ENCODE measurements at places on chromosomes 13 and 19.
A peak's percentile ranks its signal among the peaks of the same experiment; 100 is the strongest.

- no peak for DNase-seq
These were observed 3.1 kb upstream of the TSHZ3 start for GRCh38 chr19:31352296-31352781.

GRCh38 chr13:27022571-27023311 lies 148.9 kb downstream of the USP12 start:
- no peak for DNase-seq

GRCh38 chr19:38729653-38730469 lies 14.4 kb downstream of the CAPN12 start:
- peak; percentile 60 for DNase-seq

GRCh38 chr19:28333909-28334308 lies 879.0 kb downstream of the UQCRFS1 start:
- no peak for DNase-seq

DNA sequence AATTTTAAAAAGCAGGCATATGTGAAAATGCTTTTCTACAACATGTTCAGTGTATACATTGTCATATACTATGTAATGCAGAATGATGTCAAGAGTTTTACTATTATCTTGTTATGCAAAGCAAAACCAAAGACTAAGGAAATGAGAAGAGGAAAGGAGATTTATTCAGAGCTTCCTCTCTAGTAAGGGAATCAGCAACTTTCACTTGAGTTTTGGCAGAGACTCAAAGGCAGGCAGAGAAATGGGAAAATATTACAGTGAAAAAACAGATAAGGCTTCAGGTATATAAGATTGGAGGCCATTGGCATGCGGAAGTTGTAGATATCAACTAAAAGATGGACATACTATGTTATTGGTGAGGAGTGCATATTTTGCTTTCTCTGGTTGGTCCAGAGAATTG lies 512.0 kb upstream of the PCDH20 start:
- DNase-seq, result no peak

DNA sequence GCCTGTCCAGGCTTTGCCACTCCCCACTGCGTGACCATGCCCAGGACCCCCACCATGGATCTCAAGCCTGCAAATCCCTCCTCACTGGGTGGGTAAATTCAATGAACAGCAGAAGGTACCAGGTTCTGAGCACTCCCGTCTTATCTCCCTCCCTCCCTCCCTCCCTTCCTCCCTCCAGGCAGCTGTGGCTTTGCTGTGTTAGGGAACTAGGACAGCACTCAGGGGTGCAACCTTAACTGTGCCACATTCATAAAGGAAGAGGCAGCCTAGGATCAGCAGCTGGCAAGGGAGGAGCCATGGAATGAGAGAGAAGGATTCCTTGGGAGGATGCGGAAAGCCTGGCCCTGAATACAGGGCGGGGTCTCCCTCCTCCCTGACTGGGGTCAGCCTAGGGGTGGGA lies 5.6 kb downstream of the CEACAM4 start:
- DNase-seq, result no peak

DNA sequence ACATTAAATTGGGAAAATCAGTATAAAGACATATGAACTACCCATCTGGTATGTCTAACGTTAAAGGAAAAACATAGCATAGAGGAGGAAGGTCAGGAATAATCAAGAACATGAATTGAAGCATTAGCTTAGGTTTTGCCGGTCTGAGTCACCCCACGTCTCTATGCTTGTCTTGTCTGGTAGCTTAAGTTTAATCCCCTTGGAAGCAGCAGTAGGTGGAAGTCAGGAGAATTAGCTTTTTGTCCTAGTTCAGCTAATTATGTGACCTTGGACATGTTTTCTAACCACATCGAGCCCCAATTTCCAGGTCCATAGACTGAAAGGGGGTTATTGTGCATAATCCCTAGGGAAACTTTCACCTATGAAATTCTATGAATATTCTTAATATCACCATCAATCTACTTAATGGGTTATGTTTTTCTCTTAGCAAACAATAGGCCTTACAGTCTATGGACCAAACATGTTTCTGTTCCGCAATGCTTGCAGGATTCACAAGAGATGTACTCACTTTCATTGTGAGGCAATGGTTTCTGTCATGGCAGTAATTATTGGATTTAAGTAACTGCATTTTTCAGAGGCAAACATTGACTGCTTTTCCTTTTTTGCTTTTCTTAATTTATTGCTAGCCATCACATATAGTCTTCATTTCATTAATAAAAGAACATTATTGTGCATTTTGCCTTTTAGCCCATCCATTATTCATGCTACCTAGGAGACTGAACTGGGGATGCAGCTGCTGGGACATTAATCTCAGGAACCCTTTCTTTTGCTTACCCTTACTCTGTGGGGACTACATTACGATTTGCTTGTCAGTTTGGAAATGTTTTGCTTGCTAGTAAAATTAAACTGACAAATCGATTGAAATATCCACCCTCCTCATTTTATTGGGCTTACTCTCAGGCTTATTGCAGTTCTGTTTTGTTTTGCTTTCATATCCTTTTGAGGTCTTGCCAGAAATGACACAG lies 304.8 kb upstream of the MAB21L1 start:
- no peak for DNase-seq

DNA sequence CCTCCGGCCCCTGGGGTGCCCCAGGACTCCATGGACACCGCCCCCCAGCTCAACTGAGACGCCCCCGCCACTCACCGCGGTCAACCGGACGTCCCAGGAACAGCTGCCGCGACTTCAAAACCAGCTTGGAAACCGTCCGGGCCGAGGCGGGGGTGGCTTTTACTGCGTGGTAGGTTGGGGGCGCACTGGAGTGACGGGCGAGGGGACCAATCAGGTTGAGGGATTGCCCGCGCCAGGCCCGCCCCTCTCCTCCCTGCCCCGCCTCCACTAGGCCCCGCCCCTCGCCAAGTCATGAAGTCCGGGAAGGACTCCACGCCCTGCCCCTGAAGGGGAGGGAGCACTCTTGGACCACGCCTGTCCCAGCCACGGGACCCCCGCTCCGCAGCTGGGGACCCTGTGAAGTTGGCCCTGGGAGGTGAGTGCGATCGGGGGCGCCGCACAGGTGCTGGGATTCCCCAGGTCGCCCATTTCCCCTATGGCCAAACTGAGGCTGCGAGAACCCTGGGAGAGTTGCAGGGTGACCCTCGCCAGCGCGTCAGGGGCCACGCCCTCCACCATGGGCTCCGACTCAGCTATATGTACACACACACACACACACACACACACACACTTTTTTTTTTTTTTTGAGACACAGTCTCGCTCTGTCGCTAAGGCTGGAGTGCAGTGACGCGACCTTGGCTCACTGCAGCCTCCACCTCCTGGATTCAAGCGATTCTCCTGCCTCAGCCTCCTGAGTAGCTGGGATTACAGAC lies at the start of gene PLIN3:
Gene PLIN3 (minus strand): TSS at position 134 of the 752 bp plus-strand sequence. CDS start 6,273 bp downstream, outside the sequence.
- peak; percentile 71 for DNase-seq

GRCh38 chr19:33508941-33509614 lies 12.5 kb downstream of the PEPD start:
- DNase-seq, result no peak

GRCh38 chr13:108326309-108326708 lies 56.8 kb downstream of the TNFSF13B start:
- no peak for DNase-seq

DNA sequence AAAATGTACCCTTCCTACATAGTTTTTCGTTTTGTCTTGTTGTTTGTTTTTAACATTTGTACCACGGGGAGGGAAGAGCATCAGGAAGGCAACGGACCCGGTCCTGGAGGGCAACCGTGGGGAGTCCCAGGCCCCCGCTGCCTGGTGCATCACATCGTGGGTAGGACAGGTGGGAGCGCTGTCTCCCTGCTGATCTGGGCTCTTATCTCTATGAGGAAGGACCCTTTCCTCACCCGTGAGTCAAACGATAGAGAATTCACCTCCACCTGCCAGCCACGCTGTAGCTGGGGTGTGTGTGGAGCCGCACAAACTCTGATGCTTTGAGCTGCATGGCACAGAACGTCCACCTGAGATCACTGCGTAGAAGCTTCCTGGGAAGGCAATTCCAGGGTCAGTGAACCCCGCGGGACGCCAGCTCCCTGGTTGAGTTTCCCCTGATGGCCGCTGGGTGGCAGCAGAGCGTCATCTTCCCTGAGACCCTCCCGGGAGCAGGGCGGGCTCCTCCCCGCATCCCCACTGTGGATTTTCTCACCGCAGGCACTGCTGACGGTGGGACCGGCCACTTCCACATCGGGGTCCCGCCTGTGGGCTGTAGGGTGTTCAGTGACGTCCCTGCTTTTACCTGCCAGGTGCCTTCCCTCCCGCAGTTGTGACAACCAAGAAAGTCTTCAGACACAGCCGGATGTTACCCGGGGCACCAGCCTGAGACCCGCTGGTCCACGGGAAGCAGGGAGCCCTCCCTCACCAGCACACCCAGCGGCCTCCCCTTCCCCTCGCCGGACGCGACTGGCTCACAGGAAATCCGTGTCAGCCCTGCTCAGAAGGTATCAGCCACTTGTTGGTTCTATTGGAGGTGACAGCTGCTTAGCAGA lies 54.7 kb downstream of the ZNF787 start:
- peak; percentile 15 for DNase-seq

GRCh38 chr13:74289861-74290773 lies 155.9 kb upstream of the KLF12 start:
- DNase-seq, result peak; percentile 14

DNA sequence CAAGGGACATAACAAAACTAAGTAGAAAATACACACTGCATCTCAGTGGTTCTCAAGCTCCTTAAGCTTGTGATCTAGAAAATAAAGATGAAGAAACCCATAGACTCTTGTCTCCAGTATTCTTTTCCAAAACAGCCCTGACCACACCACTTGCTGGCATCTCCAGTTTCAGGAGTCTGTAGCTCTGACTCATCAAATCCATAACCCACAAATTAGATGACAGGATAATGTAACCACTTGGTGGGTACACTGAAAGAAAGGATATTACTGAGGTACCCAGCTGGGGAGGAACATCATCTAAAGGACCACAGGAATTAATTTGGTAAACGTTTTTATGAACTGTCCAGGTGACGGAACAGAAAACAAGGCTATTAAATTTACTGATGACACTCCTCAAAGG lies 214.7 kb downstream of the VWA8 start:
- DNase-seq, result no peak

DNA sequence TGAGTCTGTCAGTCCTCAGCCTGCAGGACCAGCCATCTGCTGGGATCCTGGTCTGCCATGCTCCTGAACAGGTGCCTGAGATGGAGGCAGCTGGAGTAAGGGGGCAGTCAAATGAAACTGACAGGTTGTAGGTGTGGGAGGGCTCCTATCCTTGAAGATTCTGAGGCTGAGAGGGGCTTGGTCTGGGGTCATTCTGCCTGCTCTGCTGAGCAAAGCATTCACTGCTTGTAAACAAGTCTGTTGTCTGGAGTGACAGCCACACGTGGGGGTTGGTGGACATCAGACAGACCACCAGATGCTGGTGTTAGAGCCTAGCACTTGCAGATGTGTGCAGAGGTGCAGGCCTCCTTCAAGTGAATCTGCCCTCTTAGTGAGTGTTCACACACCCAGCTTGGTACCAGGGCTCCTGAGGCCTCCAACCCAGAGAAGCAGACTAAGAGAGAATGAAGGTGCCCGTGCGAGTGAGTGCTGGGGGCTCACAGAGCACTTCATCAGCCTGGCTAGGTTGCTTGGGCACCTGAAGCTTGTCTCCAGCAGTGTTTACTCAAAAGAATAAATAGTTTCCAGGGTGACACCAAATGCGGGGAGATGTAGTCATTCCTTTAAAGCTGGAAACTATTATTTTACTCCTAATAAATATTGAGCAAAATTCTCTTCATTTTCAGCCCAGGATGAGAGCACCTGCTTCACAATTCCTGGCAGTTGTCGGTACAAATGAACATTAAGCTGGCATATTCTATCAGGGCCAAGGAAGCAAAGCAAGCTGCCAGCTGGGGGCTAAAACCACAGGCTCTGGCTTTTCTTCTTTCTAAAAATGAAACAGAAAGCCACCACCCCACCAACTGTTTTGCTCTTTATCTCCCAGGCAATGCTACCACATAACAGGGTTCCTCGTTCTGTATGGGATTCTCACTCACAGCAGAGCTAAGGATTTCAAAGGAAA lies 82.3 kb downstream of the RNASEH2B start:
- no peak for DNase-seq

GRCh38 chr19:37572203-37572602 lies 22.4 kb downstream of the ZNF571 start:
- no peak for DNase-seq

DNA sequence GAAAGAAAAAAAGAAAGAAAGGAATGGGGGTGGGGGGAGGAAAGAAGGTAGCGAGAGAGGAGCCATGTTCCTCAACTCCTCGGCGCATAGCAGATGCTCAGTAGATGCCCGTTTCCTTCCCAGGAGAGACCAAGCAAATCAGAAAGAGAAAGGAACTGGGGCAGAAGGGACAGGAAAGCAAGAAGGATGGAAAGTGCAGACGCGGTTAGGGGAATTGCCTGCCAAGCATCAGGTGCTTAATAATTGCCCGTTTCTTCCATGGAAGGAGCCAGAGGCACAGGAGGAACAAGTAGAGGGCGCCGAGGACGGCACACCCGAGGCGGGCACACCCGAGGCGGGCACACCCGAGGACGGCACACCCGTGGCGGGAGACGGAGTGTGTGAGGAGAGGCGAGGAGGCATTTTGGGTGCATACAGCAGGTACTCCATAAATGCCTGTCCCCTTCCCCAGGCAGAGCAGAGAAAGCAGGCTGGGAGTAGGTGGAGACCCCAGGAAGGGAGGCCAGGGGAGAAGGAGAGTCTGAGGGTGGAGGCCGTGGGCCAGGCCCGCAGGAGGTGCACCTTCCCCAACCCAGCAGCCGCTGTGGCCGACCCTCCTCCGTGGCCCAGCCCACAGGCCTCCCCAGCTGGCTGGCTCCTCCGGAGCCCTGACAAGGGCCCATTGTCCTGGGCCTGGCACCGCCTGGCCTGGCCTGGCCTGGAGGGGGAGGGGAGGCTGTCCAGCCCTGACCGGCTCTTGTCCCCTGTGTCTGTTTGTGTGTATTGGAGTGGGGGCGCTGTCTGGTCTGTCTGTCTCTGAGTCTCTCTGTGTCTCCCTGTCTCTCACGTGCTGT lies 14.6 kb downstream of the JOSD2 start:
- no peak for DNase-seq

DNA sequence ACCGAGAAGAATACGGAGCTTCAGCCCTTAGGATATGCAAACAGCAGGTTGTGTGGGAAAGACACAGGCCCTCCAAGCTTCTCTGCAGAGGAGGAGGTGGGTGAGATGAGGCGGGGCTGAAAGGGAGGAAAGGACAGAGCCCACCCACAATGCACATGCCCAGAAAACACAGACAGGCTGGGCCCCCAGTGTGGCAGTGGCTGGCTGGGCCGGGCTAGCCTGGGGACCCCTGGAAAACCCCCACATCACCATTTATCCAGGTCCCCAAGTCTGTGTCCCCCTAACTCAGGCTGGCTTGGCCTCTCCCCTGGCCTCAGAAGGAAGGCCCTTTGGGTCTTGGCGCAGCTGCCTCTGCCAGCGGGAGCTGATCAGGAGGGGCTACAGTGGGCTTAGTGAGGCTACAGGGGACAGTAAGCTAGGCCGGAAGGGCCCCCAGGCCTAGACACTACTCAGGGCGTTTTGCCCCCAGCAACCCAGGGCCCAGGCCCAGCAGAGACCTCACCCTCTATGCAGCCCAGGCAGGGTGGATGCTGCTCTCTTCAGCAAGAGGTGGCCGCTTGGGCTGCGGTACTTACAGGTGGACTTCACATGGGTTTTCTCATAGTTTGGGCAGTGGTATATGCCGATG lies 119.5 kb downstream of the TUBA3C start:
- DNase-seq, result no peak
